ENCODE measurements at places on chromosomes 11 and 22.

DNA sequence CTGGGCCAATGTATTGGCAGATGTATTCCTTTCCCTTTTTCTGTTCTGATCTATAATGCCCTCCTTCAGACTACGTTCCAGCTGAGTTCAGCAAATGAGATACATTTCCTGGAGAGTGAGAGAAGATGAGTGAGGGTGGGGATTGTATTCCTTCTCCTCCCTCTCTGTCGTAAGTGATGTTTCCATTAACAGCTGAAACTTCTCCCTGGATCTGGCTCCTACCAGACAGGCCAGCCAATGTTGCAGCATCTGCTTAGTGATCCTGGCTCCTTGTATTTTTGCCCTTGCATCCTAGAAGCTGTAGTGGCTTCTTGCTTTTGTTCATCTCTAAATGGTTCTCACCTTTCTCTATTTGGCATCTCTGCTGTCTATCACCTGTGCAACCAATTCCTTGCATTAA, 48.2 kb upstream of the MTMR2 start:
- peak; percentile 38 for DNase-seq

DNA sequence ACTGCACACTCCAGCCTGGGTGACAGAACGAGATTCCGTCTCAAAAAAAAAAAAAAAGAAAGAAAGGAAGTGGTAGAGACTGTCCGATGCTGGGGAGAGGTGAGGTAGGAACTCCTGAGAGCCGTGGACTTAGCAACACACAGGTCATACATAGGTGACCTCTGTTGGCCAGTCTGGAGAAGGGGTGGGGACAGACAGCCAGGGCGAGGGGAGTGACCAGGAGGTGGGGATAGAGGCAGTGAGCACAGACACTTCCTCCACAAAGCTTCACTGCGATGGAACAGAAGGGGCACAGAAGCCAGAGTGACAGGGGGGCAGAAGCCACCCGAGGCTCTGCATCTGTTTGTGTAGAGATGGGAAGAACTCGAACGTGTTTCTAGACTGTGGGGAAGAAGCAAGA, 47.1 kb downstream of the MYH9 start:
- DNase-seq = no peak

GRCh38 chr11:19633276-19633675, 79.4 kb upstream of the NAV2 start:
- no peak for DNase-seq

DNA sequence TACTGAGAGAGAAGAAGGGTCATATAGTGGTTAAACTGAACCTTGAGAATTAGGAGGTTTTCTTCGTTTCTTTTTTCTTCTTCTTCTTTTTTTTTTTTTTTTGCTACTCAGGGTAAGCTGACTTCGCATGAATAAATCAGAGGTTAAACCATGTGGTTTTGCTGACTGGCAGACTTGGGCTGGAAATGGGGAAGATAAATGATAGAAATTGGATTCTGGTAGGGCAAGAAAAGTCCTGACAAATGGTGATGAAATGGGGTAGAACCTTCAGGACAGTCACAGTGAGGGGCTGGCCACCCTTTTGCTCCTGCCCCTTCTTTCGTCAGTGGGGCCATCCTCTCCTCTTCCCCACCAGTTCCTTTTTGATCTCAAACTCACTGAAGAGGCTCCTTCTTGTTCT, 1.6 kb upstream of the SWAP70 start:
- DNase-seq = no peak

GRCh38 chr11:17013548-17014320, 480 bp downstream of the PLEKHA7 start:
- no peak for DNase-seq

DNA sequence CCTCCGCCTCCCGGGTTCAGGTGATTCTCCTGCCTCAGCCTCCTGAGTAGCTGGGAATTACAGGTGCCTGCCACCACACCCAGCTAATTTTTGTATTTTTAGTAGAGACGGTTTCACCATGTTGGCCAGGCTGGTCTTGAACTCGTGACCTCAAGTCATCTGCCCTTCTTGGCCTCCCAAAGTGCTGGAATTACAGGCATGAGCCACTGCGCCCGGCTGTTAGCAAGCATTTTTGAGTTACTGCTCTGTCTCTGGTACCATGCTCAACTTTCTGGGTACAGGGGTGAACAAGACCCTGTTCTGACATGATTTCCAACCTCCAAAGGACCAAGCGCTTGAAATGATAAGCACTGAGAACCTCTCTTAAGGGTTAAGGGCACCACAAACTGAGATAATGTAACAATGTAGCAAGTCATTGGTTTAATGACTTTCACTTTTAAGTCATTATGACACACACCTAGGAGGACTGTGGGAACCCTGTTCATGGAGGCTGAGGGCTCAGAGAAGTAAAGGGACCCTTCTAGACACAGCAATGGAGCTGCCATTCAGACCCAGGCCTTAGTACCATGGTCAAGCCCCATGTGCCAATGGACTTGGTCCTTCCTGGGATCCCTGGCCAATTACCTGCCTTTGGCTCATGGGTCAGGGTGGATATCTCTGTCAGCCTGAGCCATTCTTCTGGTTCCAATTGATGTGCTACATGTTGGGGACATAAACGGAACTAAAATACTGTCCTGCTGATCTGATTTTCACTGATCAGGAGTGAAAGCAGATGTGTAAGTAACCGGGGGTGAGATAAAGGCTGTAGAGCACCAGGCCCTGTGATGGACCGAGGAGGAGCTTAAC, 11.6 kb downstream of the SLC3A2 start:
- no peak for DNase-seq

DNA sequence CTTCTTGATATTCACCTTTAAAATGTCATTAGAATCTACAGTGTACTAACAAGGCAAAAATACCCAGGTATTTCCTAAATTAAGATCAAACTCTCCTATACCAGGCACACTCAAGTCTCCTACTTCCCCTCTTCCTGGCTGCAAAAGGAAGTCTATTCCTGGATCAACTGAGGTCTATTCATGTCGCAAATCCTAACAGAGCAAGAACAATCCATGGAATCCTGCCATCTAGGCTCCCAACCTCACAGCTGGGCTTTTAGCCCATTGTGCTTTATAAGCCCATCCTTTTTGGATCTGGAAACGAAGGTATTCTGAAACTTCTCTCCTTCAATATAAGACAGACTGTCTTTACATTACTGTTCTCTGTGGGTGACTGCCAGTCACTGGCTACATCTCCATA, 161.8 kb downstream of the SOX6 start:
- no peak for DNase-seq

GRCh38 chr22:41009222-41009948, 58.2 kb downstream of the RBX1 start:
- no peak for DNase-seq

DNA sequence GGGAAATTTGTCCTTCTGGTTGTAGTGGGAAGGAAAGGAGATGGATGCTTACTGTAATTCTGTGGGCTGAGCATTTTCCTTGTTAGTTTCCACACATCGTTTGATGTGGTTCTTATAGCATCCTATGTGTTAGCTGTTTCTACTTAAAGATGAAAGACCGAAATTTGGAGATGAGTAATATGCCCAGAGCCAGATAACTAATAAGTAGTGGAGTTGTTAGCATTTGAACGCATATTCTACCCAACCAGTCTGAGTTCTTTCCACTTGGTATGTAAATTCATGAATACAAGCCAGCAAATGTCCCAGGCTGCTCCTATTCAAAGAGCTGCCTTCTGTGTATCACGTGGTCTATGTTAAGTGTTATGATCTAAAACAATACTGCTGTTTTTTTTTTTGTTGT, 14.6 kb downstream of the SPECC1L start:
- peak; percentile 38 for DNase-seq

GRCh38 chr11:74570266-74571061, 21.9 kb upstream of the POLD3 start:
- peak; percentile 57 for DNase-seq

GRCh38 chr11:113907152-113907551, 2.6 kb downstream of the HTR3B start:
- peak; percentile 7 for DNase-seq

GRCh38 chr22:19666673-19667593, 47.4 kb upstream of the SEPTIN5 start:
- no peak for DNase-seq

DNA sequence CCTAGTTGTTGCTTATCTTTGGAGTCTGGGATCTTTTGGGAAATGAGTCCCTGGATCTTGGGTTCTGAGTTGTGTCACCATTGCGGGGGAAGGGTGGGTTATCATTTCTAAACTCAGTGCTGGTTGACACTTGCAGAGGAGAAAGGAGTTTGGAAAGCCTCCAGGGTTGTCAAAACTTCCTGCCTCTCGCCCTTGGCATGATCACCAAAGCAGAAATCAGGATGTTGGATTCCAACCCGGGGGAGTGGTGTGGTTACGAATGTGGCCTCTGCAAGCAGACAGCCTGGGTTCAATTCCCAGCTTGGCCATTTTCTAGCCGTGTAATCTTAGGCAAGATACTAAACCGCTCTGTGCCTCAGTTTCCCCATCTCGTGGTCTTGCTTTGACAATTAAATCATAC, 24.3 kb downstream of the CD6 start:
- no peak for DNase-seq

- DNase-seq = no peak
Measured at GRCh38 chr22:25395468-25395867, 169.0 kb upstream of the GRK3 start.
